ENCODE measurements at places on chromosomes 11 and 22.
A peak's percentile ranks its signal among the peaks of the same experiment; 100 is the strongest.

DNA sequence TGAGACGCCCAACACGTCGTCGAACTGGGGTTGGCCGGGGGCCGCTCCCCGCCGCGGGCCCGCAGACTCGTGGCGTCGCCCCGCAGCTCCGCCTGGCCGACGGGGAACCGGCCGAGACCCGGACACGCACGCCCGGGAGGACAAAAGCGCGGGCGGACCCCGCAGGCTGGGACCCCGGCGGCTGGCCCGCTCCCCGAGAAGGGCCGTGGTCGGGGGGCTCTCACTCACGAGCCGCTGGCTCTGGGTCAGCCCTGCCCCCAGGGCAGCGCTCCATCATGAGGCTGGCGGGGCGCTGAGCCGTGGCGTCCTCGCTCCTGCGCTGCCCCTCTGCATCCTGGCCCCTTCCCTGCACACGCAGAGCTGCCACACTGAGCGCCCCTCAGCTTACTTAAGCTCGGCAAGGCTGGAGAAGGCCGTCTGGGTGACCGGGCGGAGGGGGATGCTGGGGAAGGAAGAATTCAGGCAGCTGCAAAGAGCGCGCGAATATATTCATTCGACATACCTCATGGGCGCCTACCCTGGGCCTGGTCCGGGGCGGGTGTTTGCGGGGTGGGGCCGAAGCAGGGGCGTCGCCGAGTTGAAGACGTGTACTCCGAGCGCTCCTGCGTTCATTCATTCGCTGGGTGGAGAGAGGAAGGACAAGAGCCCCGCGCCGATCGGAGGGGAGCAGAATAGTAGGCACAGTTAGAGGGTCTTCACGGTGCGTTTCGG is 579 bp upstream of the CYB5R2 start:
- no peak for DNase-seq

GRCh38 chr22:42419243-42419881 is 12.8 kb downstream of the NFAM1 start:
- no peak for DNase-seq

DNA sequence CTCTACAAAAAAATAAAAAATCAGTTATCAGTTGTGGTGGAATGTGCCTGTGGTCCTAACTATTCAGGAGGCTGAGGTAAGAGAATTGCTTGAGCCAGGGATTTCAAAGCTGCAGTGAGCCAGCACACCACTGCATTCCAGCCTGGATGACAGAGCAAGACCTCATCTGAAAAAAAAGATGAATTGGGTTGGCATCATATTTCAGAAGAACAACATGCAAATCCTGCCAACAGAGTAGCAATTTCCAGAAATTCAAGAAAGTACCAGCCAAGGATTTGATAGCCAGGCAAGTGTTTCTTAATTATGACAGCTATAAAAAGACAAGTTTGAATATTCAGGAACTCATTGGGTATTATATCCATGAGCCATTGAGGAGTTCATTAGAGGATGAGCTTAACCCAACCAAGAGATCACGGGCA is 75.2 kb downstream of the USP47 start:
- no peak for DNase-seq

DNA sequence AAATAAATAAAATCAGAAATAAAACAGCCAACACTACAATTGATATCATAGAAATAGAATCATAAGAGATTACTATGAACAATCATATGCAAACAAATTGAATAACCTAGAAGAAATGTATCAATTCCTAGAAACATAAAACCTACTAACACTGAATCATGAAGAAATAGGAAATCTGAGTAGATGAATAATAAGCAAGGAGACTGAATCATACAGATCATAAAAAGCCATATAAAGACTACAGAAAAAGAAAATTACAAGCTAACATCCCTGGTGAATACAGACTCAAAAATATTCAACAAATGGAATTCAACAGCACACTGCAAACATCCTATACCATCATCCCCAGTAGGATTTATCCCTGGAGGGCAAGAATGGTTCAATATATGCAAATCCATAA is 135.6 kb downstream of the SBF2 start:
- no peak for DNase-seq

- no peak for DNase-seq
Measured at GRCh38 chr11:114105611-114106010, 46.1 kb downstream of the ZBTB16 start.

DNA sequence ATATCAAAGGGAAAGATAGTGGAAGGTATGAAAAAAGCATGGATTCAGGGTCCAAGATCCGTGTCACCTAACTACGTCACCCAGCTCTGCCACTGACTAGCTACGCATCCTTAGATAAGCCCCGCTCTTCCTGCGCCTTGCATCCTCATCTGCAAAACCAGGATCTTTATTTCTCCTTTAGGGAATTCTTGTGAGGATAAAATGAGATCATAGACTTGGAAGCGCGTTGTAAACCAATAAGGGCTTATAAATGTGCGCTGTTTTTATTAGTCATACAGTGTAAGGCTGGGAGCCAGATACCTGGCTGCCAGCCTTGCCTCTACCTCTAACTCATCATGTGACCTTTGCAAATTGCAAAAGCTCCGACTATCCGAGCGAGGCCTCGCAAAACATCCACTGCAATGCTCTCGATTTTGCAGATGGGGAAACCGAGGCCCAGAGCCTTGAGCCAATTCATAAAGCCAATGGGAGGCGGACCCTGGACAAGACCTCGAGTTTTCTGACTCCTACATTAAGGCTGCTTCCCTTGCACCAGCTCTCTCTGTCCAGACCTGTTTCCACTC is 753 bp downstream of the PRPF19 start:
- DNase-seq: no peak

DNA sequence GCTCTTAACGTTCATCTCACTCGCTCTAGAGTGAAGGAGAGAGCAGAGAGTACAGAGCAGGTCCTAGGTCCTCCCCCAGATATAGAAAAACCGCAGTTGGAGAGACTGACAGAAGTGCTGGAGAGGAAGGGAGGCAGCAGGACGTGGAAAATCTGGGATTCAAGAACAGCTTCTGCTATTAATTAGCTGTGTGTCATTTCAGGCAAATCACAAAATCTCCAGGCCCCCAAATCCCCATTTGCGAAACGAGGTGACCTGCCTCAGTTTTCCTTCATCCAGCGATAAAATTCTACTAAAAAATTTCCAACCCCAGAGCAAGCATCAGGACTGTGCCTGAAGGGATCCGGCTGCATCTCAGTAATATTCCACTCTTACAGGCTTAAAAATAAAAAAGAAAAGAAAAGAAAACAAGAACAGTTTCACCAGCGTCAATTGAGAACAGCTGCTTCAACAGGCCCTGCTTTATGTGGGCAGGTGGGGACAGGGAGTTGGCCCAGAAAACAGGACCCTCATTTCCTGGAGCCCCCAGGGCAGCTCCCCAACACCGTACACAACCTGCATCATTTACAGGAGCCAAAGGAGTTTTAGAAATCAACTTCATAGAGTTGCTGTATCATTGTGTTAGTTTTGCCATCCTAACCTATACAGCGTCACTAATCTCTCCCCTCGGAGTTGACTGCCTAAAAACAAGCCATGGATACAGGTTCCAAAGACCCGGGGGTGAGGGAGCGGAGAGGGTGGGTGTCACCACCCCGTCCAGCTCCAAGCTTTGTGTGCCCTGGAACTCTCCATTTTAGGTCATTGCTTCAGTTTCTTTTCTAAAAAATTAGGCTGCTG is 2.3 kb upstream of the MALAT1 start:
- no peak for DNase-seq

DNA sequence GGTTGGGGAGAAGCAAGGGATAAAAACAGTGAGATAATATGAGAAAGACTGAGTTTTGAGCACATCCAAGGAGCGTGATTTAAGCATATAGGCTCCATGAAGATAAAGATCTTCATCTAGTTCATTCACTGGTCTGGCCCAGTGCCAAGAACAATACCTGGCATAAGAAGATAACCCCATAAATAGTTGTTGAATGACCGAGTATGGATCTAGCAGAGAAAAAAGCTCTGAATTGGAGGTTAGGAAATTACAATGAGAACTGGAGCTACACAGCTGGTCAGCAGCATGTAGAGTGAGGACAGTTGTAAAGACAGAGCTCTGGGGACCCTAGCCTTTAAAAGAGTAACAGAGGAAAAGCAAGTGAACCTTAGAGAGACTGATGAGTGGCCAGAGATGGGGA is 33.0 kb upstream of the PAK1 start:
- peak; percentile 87 for DNase-seq

GRCh38 chr11:73394416-73395296 is 18.5 kb downstream of the RELT start:
- peak; percentile 51 for DNase-seq

DNA sequence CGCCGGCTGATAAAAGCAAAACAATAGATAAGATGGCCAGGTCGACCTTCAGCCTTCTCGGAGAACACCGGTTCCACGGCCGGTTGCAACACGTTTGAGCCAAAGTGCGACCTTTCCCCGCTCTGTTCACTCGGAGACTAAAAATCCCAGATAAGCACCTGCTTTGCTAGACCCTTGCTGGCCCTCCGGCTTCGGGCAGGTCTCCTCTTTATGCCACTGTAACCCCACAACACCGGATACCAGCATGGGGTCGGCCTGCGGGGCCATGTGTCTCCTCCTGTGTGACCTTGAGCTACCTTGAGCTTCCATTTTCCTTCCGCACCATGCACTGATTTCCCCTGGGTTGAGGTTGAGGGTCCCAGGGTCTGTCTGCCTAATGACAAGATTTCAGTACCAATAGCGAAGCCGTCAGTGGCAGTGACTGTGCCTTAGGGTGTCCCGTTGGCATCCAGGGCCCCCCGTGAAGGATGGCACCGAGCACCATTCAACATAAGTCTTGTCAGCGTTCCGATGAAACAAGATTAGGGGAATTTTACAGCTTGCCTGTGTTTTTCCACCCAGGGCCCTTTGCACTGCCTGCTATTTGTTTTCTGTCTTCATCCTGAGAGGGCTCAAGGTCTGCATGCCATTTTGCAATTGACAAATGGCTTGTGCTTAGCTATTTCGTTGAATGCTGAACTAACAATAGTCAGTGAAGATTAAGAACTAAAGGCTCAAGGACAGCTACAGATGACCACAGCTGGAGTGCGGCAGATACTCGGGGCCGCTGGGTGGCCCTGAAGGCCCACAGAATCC is 118.6 kb downstream of the KCNQ1 start:
- DNase-seq: peak; percentile 47

GRCh38 chr11:58845386-58845785 is 882 bp upstream of the GLYATL2 start:
- DNase-seq: no peak

DNA sequence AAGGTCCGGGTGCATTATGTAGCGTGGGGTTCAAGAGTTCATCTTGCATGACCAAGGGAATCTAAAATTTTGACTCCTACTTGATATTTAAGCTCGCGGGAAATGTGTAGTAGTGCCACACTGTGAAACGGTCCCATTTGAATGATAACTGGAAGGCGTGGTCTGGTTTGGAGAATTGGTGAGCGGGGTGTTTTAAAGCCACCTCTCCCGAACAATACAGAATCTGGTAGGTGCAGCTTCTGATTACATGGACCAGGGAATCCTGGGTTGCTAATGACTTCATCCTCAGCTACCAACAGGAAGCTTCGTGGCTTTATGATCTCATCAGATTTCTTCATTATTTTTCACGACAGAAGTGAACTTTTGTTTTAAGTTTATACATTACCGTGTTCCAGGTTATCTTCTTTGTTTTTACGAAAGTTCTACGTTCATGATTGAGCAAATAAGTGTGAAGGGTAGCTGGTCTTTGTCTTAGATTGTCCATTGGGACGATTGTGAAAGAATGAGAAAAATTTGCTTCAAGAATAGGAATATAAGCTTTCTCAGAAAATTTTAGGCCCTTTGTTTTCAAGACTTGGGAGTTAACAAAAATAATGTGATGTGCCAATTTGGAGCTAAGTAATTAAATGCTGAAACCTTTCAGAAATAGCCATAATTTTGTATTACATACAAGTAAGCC is 1.7 kb downstream of the QSER1 start:
- no peak for DNase-seq

- DNase-seq: no peak
Measured at GRCh38 chr22:33883561-33883960, 36.7 kb downstream of the LARGE1 start.

GRCh38 chr11:57301711-57302423 is 22.9 kb downstream of the TNKS1BP1 start:
- no peak for DNase-seq

GRCh38 chr22:48887394-48888332 is 940.0 kb downstream of the BRD1 start:
- no peak for DNase-seq

DNA sequence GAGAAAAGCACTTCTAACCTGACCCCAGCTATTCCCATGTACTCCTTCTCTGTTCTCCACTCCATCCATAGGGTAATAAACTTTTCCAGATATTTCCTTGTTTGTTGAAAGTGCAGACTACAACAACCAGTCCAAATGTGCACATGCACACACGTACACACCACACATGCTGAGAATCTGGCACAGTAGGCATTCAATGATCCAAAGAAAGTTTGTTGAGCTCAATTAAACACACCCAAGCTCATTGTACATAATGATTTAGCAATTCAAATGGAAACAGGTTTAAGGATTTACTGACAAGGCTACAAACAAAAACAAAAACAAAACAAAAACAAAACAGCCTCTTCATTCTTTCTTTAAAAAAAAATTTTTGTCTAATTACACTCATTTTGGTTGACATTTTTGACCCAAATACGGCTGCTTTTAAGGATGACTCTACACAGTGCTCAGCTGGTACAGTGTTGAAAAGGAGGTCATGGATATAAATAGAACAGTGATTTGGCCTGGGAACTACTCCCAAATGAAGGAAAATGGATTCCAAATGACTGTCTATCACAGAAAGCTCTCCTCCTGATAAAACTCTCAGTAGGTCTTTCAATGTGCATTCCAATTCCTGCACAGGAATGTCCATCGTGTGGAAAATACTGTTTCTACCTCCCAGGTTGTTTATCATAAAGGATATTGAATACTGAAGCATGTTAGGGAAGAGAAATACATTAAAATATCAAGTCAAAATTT is 232.2 kb downstream of the GUCY1A2 start:
- DNase-seq: no peak

GRCh38 chr11:15901054-15901453 is 455.3 kb downstream of the SOX6 start:
- no peak for DNase-seq

- DNase-seq: no peak
Measured at GRCh38 chr22:17235149-17235655, 16.0 kb upstream of the ADA2 start.

- no peak for DNase-seq
Measured at GRCh38 chr11:90818196-90818745, 595.4 kb upstream of the CHORDC1 start.

DNA sequence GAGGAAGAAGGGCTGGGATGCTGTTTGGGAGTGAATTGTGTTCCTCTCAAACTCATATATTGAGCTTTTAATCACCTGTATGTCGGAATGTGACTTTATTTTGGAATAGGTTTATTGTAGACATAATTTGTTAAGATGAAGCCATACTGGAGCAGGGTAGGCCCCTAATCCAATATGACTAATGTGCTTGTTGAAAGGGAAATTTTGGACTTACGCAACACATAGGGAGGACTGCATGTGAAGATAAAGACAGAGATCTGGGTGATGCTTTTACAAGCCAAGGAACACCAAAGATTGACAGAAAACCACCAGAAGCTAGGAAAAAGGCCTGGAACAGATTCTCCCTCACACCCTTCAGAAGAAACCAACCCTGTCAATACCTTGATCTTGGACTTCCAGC is 43.2 kb upstream of the OVCH2 start:
- no peak for DNase-seq
